Stimulated activated CD4-positive, alpha-beta T cell treated with anti-CD3 and anti-CD28 coated beads, Interleukin-2, amount 100 ng/mL, for 48 hours (primary cell): ENCODE measurements at places on chromosomes 6 and 20.

DNA sequence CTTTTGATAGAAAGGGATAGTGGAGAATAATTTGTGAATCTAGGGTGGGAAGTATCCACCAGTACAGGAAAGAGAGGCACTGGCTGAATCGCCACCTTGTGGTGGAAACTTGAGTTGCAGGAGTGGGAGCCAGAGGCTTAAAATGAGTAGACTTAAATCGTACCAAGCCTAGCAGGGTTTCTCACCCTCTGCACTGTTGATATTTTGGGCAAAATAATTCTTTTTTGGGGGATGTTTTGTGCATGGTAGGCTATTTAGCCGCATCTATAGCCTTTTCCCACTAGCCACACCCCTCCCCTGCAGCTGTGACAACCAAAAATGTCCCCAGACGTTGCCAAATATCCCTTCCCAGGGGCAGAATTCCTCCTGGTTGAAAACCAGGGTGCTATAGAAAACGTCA, 119.1 kb downstream of the DHX35 start:
- peak; percentile 84 for DNase-seq

GRCh38 chr6:115935361-115935760, 125.3 kb downstream of the FRK start:
- DNase-seq = no peak

DNA sequence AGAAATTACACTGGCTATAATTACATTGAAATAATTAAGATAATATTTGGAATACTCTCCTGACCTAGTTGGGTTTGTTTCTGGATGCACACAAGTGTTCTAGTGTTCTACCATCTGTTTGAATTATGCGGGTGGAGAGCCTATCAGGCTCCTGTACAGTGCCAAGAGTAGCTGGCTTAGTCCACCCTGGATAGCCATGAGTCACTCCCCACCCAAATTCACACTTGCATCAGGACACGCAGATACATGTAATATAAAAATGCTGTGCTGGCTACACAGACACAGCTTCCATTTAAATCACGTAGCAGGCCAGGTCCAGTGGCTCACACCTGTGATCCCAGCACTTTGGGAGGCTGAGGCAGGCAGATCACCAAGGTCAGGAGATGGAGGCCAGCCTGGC, 686.2 kb upstream of the SLC35B3 start:
- no peak for DNase-seq

- DNase-seq = no peak
Observed at GRCh38 chr6:131823276-131823902, 15.6 kb downstream of the ENPP1 start.

- no peak for DNase-seq
Observed at GRCh38 chr20:18504479-18505060, 3.2 kb upstream of the SEC23B start.

DNA sequence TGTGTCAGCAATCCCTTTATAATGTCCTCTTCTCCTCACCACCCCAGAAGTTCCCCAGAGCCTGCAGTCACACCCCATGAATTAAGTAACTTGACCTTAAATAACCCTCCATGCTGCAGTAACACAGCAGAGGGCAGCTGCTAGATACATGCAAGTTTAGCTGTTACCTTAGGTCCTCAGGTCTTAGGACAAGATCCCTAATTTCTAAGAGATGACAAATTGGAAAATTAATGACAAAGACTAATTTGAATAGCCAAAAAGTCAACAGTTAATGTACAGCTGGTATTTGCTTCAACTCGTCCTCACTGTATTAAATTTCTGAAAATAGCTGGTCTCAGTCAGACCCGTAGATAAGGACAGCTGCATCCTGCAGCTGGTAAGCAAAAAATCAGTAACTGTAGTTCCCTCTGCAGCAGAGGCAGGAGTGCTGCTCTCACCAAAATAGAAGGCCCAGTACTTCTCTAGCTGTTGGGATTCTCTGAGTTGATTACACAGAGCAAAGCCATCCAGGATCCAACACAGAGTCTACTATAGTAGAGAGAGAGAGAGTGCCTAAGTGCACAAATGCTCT, 62.4 kb downstream of the TNFRSF21 start:
- no peak for DNase-seq

DNA sequence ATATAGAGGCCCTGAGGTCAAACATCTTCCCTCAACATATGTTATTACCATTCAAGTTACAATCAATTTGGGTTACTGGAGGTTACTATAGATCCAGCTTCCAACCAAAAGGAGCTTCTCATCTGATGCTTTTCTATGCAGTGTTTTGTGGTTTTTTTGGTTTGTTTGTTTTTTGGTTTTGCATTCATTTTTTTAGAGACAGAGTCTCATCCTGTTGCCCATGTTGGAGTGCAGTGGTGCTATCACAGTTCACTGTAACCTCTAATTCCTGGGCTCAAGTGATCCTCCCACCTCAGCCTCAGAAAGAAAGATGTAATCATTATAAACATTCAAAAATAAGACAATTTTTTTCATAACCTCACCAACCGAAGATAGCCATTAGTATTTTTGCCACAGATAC, 124.4 kb upstream of the JARID2 start:
- DNase-seq = no peak

GRCh38 chr6:83921315-83921714, 61.8 kb downstream of the CYB5R4 start:
- DNase-seq = no peak
